GM12891 (cell line): ENCODE measurements at places on chromosomes 12 and 14.

DNA sequence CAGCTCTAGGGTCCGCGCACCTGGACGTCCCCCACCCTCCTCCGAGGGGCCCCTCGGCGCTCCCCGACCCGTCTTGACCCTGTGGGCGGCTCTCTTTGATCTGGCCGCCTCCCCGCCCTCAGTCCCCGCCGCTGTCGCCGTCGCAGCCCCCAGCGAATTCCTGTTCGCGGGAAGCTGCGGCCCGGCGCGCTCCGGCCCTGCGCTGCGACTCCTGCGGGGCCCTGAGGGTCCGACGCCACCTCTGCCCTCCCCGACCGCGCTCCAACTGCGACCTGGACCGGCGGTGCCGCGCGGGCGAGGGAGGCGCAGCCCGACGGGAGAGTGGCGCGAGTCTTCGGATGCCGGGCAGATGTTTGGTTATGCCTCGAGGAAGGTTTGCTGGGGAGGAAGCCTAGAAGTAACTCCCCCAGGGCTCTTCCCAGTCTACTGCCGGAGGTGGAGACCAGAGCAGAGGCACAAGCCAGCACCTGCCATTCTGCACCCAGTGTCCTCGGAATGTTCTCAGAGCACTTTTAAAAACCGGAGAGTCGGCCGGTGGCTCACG, 440 bp upstream of the ISM2 start:
- peak; percentile 53 for DNase-seq

GRCh38 chr14:80634106-80634758, 307.3 kb downstream of the CEP128 start:
- DNase-seq = no peak

- DNase-seq = no peak
Observed at GRCh38 chr14:25699981-25700380, 650.0 kb upstream of the STXBP6 start.

DNA sequence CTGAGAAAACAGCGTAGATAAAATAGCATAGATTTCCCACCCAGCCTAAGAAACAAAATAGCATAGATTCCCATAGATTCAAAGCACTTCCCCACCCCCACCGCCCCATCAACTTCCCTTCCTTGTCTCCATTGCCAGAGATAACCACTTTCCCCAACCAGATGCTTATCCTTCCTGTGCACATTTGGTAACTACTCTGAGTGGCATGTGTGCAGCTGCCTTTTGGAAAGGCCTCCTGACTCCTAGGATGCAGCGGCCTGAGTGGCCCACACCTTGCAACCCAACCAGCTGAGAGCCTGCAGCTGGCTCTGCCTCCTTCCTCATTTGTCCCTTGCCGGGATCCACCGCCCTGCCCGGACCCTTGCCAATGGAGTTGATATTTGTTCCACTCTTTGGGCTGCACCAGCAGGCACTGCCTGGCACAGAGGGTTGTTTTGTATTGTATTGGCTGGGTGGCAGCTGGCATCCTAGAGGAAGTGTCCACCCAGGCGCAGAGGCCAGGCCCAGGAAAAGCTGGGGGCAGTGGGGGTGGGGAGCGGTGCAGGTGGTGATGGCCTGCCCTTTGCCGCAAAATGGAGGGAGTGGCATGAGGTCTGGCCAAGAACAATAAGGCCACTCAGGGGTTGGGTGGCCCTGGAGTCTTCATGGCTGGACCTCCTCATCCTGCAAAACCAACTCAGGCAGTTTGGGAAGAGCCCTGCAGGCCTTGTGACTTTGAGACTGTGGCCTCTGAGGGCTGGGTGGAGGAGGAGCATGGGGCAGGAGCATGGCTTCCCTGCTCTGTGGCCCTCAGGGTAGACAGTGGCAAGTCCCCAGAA, 4.9 kb downstream of the SLC48A1 start:
- no peak for DNase-seq

GRCh38 chr12:110354172-110354780, 49.2 kb downstream of the ANAPC7 start:
- DNase-seq = no peak

DNA sequence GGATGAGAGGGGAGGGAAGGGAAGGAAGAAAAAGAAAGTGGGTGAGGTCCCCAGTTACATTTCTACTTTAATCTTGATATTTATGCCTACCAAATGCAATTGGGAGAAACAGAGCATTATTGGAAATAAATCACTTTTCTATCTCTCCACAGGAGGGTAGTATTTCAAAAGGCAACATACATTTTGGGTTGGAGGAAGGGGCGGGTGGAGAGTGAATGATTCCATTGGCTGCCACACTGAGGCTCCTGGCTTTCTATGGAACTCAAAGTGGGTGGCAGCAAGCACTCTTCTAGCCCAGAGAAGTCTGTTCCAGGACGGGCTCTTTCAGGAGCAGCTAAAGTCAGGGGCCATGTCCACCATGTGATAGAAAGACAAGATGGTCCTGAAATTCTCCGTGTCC, 441.3 kb downstream of the DAD1 start:
- DNase-seq = no peak

DNA sequence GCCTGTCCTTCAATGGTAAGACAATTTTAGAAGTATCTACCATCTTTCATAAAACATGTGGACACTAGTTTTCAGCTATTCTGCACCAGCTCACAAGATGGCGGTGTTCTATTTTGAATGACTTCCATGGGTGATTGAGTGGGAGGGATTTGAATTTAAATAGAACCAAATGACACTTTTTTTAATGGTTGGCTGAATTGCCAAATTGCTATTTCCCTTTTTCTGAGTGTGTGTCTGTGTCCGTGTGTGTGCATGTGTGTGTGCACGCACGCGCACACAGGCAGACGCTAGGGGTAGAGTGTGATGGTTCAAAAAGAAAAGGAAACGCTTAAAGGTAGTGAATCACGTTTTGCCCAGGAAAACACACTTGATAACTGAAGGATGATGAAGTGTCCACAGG, 362.6 kb downstream of the DAD1 start:
- no peak for DNase-seq

DNA sequence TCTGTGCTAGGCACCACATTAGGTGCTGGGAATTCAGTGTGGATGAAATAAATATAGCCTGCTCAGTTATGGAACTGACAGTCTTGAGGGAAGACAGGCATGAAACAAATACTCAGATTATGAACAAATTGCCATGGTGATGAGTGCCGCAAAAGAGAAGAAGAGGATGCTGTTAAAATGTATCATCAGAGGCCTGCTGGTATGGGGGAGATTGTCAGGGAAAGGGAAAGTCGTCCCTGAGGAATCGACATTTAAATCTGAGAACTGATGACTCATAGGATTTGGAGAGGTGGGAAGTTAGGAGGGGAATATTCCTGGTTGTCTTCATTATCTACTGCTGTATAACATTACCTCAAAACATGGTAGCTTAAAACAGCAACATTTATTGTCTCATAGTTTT, 42.0 kb downstream of the PPP1R36 start:
- no peak for DNase-seq

DNA sequence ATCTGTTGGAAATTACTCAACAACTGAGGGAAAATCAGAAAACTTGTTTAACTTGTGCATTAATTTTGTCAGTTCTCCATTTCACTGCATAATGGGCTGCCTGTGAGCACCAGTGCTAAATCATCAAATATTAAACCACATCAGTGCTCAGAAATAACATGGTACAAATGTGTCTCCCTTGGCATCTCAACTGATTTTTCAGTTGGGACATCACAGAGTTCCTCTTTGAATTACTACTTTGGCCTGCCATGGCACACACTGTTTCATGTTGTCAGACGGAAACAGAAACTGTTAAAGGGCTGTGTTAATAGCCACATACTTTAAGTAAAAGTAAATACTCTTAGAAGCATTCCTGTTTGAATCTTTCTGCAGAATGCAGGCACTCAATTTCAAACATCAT, 42.1 kb upstream of the STRN3 start:
- DNase-seq = no peak

- no peak for DNase-seq
Observed at GRCh38 chr14:61578745-61579144, 116.6 kb upstream of the HIF1A start.

- no peak for DNase-seq
Observed at GRCh38 chr14:88312257-88312656, 10.8 kb downstream of the KCNK10 start.

- no peak for DNase-seq
Observed at GRCh38 chr12:93042684-93043083, 113.6 kb upstream of the EEA1 start.

GRCh38 chr14:39266525-39266870, 32.8 kb downstream of the MIA2 start:
- no peak for DNase-seq

DNA sequence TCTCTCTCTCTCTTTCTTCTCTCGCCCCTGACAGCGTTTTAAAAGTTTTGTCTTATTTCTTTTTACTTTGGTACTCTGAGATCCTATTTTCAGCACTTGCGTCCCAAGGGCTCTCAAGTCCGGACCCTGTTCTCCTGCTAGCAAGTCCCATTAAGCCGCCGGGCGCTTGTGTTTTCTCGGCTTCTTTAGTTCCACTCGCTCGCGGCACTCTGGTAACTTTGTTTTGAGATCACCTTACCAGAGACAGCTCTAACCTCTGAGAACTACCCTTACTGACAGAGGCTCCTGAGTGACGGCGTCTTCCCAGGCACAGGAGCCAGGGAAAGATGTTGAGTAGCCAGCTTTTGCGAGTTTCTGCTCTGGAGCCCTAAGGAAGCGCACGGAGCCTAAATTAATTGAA, 2.7 kb upstream of the MYF5 start:
- no peak for DNase-seq

- no peak for DNase-seq
Observed at GRCh38 chr12:23368590-23368989, 580.9 kb downstream of the SOX5 start.

DNA sequence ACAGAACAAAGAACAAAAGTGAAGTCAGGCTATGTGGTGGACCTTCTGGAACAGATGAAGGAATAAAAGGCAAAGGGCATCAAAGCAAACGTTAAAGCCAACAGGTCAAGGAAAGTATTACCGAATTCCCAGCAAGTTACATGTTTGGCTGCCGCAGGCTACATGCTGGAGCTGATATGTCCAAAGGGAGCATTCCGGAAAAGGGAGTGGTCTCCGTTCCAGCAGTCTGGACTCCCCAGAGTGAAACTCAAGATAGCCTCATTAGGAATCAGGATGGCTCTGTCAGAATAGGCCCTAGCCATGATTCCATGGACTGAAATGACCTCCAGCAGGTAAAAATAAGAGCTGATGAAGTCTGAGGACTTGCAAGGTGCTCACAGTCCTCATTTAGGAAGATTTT, 379.8 kb upstream of the PRICKLE1 start:
- DNase-seq = no peak

- no peak for DNase-seq
Observed at GRCh38 chr12:93679308-93679925, 2.2 kb downstream of the CRADD start.

- no peak for DNase-seq
Observed at GRCh38 chr12:56374726-56375597, 12.3 kb upstream of the APOF start.

- no peak for DNase-seq
Observed at GRCh38 chr14:49923442-49923841, 30.6 kb downstream of the ARF6 start.

DNA sequence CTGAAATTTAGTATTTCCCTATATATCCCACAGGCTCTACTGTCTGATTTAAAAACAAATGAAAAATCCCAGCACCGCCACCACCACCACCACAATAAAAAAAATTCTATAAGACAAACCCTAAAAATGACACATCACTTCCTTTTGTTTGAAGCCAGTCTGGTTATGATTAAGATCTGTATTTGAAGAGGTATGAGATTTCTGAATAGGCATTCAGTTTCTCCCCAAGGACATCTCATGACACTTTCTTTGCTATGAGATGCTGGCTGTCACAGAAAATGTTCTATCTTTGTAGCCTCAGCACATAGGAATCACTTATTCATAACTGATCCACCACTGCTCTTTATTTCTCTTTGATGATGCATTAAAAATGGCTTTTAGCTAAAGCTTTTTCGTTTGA, 1071.0 kb downstream of the SLC6A15 start:
- no peak for DNase-seq

DNA sequence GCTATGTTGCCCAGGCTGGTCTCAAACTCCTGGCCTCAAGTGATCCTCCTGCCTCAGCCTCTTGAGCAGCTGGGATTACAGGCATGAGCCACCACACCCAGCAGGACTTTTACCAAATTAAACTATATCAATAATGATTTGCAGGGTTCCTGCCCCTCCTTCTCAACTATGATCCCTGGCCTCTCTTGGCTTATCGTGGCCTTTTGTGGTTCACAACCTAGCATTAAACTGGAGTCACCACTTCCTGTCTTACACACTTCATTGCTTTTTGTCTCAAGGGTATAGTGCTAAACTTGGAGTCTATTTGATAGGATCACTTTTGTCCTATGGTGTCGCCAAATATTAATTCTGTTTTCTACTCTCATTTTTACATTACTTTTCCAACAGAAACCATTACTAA, 64.5 kb downstream of the SEC23A start:
- no peak for DNase-seq

DNA sequence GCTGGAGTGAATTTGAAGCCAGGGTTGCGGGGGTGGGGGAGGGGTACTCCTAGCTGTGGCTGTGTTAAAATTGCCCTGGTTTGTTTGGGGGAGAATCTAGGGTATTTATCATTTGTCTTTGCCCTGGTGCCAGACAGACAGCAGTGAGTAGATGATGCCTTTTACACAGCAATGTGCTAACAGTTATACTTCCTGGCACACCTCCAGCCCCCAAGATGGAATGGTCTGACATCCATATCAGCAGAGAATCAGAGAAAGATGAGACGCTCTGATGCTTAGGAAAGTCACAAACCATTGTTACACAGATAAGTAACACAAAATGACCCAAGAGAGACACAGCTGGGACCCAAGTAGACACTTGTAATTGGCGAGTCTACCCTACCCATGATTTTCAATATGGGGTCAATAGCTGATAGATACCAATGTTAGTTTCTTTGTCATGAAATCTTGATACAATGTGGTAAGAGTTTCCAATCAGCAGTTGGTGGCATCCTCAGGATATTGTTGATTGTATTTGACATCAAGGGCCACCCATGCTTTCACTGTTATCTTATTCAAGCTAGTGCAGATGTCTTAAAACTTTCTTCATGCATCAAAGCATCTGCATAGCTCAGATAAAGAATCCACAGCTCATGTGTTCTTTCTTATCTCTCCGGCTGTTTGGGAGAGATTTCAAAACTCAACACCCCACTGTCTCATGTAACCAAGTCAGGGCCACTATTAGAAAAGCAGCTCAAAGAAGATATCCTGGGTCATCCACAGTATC, 2.6 kb upstream of the PRKAB1 start:
- DNase-seq = no peak

DNA sequence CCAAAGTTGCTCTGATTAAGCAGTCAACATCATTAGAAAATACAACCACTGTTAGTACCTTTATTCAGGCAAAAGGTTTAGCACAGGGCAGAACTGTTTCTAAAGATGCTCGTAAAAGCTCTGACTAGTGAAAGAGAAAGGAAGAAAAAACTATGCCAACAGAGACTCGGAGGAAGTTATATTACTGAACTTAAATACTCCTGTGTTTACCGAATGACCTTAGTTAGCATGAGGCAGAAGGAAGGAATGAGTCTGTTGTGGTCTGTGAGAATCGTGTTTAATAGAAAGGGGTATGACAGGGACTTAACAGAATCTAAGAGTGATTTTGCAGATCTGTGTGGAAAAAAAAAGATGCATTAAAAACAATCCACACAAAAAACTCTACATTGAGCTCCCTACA, 84.1 kb upstream of the OVCH1 start:
- DNase-seq = no peak

GRCh38 chr12:1517007-1517406, 77.4 kb downstream of the FBXL14 start:
- DNase-seq = no peak

- no peak for DNase-seq
Observed at GRCh38 chr12:74412606-74413230, 124.9 kb upstream of the ATXN7L3B start.

GRCh38 chr14:92144708-92145107, 22.9 kb downstream of the CPSF2 start:
- no peak for DNase-seq
